Posterior cingulate gyrus (tissue), 11 donors: ENCODE measurements at places on chromosomes 13 and 19.

DNA sequence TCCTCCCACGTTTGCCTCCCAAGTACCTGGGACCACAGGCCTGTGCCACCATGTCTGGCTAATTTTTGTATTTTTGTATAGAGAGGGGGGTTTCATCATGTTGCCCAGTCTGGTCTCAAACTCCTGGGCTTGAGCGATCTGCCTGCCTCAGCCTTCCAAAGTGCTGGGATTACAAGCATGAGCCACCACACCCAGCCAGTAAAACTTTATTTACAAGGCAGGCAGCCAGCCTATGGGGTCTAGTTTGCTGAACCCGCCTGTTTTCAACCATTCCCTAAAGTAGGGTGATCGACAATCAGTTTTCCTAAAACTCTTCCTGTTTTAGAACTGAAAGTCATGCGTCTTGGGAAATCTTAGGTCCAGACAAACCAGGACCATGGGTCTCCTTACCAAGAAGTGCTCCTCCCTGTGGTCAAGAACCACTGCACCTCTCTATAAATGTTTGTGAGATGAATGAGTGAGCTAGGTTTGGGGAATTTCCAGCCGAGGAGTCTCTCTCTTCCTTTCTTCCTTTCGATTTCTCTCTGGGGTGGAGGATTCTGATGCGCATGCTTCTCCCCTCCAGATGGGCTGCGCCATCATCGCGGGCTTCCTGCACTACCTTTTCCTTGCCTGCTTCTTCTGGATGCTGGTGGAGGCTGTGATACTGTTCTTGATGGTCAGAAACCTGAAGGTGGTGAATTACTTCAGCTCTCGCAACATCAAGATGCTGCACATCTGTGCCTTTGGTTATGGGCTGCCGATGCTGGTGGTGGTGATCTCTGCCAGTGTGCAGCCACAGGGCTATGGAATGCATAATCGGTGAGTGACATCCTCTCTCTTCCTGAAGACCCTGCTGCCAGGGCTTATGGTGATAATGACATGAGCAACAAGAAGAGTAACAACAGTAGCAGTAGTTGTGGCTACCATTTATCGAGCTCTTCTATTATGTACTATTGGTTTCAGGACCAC, 38.7 kb downstream of the ADGRE1 start:
- DNase-seq: no peak

- no peak for DNase-seq
Measured at GRCh38 chr13:83204886-83205285, 677.4 kb downstream of the SLITRK1 start.

GRCh38 chr19:19170053-19170872, at the start of gene MEF2B:
MEF2B (minus strand) TSS chr19:19170263; CDS start chr19:19150735, 19,528 bp downstream.
- DNase-seq: peak; percentile 94

- no peak for DNase-seq
Measured at GRCh38 chr13:66536746-66537145, 693.4 kb downstream of the PCDH9 start.

GRCh38 chr19:48379058-48379457, 12.3 kb downstream of the KDELR1 start:
- DNase-seq: no peak

GRCh38 chr19:11100049-11100448, 10.8 kb downstream of the LDLR start:
- DNase-seq: no peak

GRCh38 chr13:44046428-44046827, 166.7 kb downstream of the LACC1 start:
- DNase-seq: no peak

GRCh38 chr13:113928685-113929627, 44.9 kb downstream of the C13orf46 start:
- DNase-seq: no peak

GRCh38 chr19:44759083-44759804, 10.7 kb downstream of the BCL3 start:
- DNase-seq: no peak

- no peak for DNase-seq
Measured at GRCh38 chr13:20121159-20121525, 39.7 kb downstream of the GJA3 start.

GRCh38 chr13:46523972-46524752, 28.8 kb upstream of the LRCH1 start:
- DNase-seq: no peak

DNA sequence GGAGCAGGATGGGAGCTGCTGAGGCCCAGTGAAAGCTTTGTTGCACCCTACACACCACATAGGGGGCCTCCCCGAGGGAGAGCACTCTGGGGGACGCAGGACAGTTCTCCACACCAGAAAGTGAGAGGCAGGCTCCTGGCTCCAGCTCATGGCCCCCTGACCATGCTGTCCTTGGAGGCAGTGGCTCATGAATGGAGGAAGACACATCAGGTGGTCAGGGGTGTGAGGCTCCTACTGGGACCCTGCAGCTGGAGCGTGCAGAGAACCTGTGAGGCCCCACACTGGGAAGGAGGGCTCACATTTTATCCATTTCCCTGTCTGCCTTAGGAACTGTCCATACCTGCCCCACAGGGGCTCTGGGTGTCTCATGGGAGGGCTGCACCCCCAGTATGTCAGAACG, 85.3 kb downstream of the ZNF536 start:
- DNase-seq: no peak

- DNase-seq: peak; percentile 51
Measured at GRCh38 chr19:6048793-6049405, 61.4 kb downstream of the RFX2 start.

GRCh38 chr19:39166571-39167391, 30.0 kb upstream of the NCCRP1 start:
- no peak for DNase-seq

DNA sequence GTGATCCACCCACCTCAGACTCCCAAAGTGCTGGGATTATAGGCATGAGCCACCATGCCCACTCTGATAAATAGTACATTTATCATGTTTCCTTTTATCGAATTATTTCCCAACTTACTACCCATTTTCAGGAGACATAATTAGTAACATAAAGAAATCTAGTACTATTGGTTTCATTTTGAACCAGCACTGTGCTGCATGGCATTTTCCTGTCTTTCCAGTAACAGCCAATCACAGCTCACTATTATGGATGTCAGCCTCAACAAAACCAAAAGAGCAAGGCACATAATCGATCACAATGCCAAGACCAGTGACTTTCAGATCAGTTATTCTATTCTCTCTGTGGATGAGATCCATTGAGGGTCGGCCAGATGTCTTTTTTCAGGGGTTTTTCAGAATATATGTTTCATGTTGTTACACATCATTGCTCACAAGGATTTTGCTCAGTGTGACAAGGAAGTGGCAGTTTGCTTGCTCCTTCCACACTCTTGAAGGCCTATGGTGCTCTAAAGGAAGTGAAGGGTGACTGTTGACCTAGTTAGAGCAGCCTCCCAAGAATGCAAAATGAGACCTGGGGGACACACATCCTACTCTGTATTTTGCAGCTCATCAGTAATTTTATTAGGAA, 233.4 kb downstream of the KCNRG start:
- no peak for DNase-seq

- peak; percentile 57 for DNase-seq
Measured at GRCh38 chr19:15252398-15253018, 20.3 kb upstream of the EPHX3 start.

DNA sequence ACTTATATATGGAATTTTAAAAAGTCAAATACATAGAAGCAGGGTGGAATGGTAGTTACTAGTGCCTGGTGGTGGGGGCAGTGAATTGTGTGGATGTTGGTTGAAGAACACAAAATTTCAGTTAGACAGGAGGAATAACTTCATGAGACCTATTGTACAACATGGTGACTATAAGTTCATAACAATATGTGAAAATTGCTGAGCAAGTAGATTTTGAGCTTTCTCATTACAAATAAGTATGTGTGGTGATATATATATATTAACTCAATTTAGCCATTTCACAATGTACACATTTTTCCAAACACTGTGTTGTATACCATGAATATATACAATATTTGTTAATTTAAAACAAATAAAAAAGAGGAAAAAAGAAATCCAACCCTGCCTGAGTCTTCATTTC, 641.1 kb downstream of the DIAPH3 start:
- no peak for DNase-seq

DNA sequence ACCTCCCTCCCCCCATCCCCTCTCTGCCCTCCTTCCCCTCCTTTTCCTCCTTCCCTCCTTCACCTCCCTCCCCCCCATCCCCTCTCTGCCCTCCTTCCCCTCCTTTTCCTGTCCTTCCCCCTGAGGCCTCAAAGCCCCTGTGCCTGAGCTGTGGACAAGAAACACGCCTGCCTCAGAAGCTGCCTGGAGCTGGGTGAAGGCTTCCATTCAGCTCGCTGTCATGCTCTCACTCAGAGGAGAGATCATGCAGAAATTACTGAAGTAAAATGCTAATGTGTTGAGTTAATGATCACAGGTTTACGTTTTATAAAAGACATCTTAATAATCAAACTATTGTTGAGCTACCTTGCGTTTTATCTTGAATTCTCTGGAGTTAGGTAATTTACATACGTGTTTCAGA, 114.5 kb downstream of the ATP11A start:
- no peak for DNase-seq

GRCh38 chr19:34960103-34960805, 3.8 kb downstream of the ZNF792 start:
- no peak for DNase-seq

DNA sequence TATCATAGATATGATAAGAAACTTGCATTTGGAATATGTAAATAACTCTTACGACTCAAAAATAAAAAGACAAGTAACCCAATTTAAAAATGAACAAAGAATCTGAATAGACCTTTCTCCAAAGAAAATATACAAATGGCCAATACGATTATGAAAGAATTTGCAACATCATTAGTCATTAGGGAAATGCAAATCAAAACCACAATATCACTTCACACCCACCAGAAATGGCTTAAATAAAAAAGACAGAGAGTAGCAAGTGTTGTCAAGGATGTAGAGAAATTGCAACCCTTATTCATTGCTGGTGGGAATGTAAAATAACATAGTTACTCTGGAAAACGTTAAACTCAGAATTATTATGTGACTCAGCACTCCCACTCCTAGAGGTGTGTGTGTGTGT, 226.6 kb upstream of the MAB21L1 start:
- no peak for DNase-seq
